ENCODE measurements at places on chromosomes 13 and 19. TPM values are rescaled to one million over a fixed set of nuclear protein-coding genes. Genes with fewer than 3 reads are reported as not detected.

GRCh38 chr19:12800923-12801465 is 606 bp downstream of the PRDX2 start:
- peaks cover 12% of the 10 kb centered on the region for H3K36me3 ChIP-seq
- DNase-seq = peak; percentile 49
- H3K4me1 ChIP-seq = peaks cover 26% of the 10 kb centered on the region

DNA sequence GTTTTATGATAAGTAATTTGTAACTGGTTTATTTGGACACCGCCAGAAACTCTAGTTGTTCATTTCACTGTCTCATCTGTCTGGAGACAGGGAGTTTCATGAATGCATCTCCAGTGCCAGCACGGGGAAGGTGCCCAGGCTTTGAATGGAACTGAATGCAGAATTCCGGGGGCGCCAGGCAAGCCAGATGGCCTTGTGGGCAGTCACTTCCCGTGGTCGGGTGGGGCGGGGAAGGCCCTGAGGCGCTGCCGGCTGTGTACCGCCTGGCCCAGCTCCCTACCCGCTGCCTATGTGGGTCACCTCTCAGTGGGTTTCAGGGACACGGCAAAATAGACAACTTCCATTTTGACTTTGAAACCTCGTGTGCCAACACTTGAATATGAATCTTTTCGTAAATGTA is 28.8 kb upstream of the MCF2L start:
- H3K36me3 ChIP-seq = no peaks in the 10 kb centered on the region
- peaks cover 17% of the 10 kb centered on the region for H3K27me3 ChIP-seq
- H3K4me3 ChIP-seq = no peak overlapping the region
- H3K4me1 ChIP-seq = peaks cover 6% of the 10 kb centered on the region

GRCh38 chr19:18769989-18770528 is 21.0 kb downstream of the COMP start:
- no peaks in the 10 kb centered on the region for H3K4me1 ChIP-seq
- no peak for DNase-seq
- no peak overlapping the region for H3K27ac ChIP-seq
- H3K36me3 ChIP-seq = no peaks in the 10 kb centered on the region
- H3K27me3 ChIP-seq = no peaks in the 10 kb centered on the region

DNA sequence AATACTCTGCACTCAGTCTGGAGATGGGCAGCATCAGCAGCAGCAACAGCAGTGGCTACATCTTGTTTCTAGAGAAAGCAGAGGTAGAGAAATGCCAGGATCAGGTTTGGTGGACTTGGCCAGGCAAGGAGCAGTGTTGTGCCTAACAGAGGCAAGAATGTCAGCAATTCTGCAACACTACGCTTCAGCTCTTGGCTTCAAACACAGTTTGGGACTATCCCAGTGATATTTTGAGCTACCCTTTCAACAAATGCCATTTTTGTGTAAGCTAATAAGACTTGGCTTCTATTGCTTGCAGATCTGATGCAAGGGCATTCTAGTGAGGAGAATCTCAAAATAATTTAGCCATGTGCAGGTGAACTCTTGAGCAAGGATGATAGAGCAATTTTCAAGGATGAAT is 271.3 kb downstream of the PCDH20 start:
- H3K4me3 ChIP-seq = no peak overlapping the region
- DNase-seq = no peak
- no peaks in the 10 kb centered on the region for H3K27me3 ChIP-seq

- no peak for DNase-seq
- H3K27me3 ChIP-seq = no peaks in the 10 kb centered on the region
- peak overlapping the region; percentile 87 for H3K27ac ChIP-seq
- peak overlapping the region; percentile 86 for H3K4me3 ChIP-seq
- H3K4me1 ChIP-seq = peaks cover 14% of the 10 kb centered on the region
Measured at GRCh38 chr19:17419154-17419620, 660 bp upstream of the MVB12A start.

DNA sequence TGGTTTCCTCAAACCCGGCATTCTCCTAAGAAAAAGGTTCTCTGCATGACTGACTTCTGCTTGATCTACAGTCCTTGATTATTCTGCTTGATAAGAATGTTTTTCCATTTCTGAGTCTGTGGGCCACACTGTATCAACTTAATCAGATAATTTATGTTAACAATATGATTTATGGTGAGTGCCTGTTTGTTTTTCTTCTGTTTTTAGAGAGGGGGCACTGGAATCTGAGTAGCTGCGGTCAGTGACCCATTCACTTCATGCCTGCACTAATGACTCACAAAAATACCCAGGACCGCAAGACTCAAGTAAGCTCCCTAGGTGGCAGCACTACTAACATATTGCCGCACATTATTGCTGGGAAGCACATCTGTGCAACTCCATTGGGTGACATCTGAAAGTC is 542.3 kb upstream of the ATXN8OS start:
- H3K27ac ChIP-seq = no peak overlapping the region
- peak; percentile 10 for DNase-seq
- no peaks in the 10 kb centered on the region for H3K27me3 ChIP-seq

- H3K36me3 ChIP-seq = no peaks in the 10 kb centered on the region
- H3K4me1 ChIP-seq = no peaks in the 10 kb centered on the region
- no peaks in the 10 kb centered on the region for H3K27me3 ChIP-seq
- H3K4me3 ChIP-seq = no peak overlapping the region
- no peak overlapping the region for H3K27ac ChIP-seq
Measured at GRCh38 chr13:34358811-34359513, 541.0 kb downstream of the RFC3 start.

DNA sequence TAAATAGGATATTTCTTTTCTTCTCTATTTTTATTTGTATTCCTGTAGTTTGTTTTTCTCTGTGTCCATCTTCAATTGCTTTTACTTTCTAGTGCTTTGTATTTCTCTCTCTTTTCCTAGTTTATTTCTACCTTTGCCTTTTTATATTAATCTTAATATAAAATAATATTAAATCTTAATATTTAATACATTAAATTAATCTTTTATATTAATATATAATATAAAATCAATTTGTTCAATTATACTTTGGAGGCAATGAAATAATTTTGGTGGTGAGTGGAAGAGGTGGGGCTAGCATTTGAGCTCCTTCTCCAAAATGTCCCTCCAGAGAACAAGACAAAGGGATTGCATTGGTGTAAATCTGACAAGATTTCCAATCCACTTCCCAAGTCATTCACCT is 6.3 kb upstream of the CPB2 start:
- no peak overlapping the region for H3K4me3 ChIP-seq
- H3K27ac ChIP-seq = no peak overlapping the region
- H3K36me3 ChIP-seq = no peaks in the 10 kb centered on the region
- H3K27me3 ChIP-seq = peaks cover 15% of the 10 kb centered on the region
- DNase-seq = no peak
- H3K4me1 ChIP-seq = peaks cover 6% of the 10 kb centered on the region

GRCh38 chr19:1626417-1627010 is 21.3 kb upstream of the UQCR11 start:
- no peak overlapping the region for H3K27ac ChIP-seq
- peaks cover 8% of the 10 kb centered on the region for H3K36me3 ChIP-seq
- no peaks in the 10 kb centered on the region for H3K27me3 ChIP-seq
- H3K4me1 ChIP-seq = no peaks in the 10 kb centered on the region

DNA sequence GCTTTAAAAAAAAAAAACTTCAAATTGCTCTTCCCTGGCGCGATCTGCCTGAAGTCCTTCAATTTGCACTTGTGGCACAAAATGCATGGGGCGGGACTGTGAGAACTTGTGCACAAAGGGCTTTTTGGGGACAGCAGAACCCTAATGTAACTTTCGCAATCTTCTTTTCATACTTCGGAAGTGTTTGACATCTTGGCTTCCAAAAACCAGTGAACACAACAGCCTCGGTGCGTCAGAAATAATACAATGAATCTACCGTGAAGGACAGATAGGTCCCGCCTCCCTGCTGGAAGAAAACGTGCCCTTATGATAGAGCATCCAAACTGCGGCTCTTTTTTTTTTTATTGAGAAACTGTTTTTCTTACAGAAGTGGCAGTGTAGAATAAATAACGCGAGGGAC is 36.6 kb downstream of the KLF2 start:
- no peak overlapping the region for H3K4me3 ChIP-seq
- no peak overlapping the region for H3K27ac ChIP-seq
- DNase-seq = no peak
- H3K4me1 ChIP-seq = peaks cover 85% of the 10 kb centered on the region
- peaks cover 29% of the 10 kb centered on the region for H3K36me3 ChIP-seq

GRCh38 chr19:2089001-2089711 is 7.0 kb downstream of the MOB3A start:
- H3K27me3 ChIP-seq = no peaks in the 10 kb centered on the region
- H3K27ac ChIP-seq = peak overlapping the region; percentile 93
- no peak overlapping the region for H3K4me3 ChIP-seq
- H3K4me1 ChIP-seq = peaks cover 66% of the 10 kb centered on the region
- H3K36me3 ChIP-seq = peaks cover 31% of the 10 kb centered on the region

DNA sequence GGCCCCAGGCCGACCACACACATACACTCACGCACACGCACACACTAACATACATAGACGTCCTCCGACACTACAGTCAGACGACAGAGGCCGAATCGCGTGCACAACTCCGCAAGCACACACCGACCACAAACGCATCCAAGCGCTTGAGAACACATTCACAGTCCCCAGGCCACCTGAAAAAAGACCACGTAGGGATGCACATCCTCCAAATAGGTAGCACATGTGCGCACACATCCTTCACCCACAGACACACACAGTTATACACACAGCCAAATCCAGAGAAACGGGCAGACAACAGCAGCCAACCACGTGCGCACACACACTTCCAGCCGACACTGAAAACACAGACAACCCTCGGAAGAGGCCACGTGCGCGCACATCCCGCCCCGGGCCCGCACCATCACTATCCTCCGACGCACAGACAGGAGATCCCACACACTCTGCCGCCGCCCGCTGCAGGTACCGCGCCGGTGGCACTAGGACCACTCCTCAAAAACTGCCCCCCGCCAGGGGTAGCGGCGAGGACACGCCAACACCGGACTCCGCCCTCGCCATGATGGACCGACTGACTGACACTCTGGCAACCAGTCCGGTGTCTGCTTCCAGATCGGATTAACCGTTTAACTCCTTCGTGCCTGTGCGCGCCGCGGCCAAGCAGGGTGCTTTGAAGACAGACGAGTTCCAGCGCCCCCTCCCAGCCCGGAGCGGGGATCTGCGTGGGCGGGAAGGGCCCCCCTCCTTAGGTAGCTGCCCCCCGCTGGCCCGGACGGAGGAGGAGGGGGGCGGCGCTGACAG is 493 bp upstream of the PDE4A start:
- peak overlapping the region; percentile 71 for H3K4me3 ChIP-seq
- peak overlapping the region; percentile 47 for H3K27ac ChIP-seq
- H3K27me3 ChIP-seq = peaks cover 49% of the 10 kb centered on the region
- H3K36me3 ChIP-seq = peaks cover 3% of the 10 kb centered on the region
- H3K4me1 ChIP-seq = peaks cover 59% of the 10 kb centered on the region
- peak; percentile 71 for DNase-seq

DNA sequence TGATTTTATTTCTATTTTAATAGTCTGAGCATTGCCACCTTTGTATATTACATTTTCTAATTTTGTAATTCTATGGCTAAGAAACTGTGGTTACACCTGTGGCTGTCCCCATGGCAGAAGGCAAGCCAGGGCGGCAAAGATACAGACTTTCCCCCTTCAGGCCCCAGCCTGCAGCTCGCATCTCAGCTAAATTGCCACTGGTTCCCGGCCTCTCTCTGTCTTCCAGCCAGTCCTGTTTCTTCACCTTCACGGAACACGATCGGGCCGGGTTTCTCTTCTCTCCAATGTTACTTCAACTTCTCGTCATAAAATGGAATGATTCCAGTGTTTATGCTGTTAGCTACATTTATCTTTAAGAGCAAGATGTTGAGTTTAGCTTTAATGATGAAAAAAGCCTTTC is 124.5 kb upstream of the ZNF507 start:
- H3K4me1 ChIP-seq = peaks cover 9% of the 10 kb centered on the region
- no peaks in the 10 kb centered on the region for H3K36me3 ChIP-seq
- DNase-seq = no peak
- H3K27ac ChIP-seq = no peak overlapping the region
- peaks cover 29% of the 10 kb centered on the region for H3K27me3 ChIP-seq
- no peak overlapping the region for H3K4me3 ChIP-seq

DNA sequence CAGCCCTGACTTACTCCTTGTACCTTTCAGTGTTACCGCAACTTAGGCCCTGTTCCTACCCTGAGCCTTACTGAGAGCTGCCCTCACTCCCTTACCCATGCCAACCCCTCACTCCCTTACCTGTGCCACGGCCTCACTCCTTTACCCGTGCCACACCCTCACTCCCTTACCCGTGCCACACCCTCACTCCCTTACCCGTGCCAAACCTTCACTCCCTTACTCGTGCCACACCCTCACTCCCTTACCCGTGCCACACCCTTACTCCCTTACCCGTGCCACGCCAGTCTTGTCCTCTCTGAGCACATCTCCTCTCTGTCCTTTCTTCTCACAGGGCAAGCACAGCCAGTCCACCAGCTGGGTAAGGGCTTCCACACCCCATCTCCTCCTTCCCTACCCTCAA is 20.3 kb downstream of the AXL start:
- H3K27me3 ChIP-seq = no peaks in the 10 kb centered on the region
- no peaks in the 10 kb centered on the region for H3K4me1 ChIP-seq
- no peak overlapping the region for H3K27ac ChIP-seq
- H3K36me3 ChIP-seq = no peaks in the 10 kb centered on the region

GRCh38 chr19:45500918-45501729 is 2.9 kb downstream of the PPM1N start:
- no peak overlapping the region for H3K27ac ChIP-seq
- no peaks in the 10 kb centered on the region for H3K36me3 ChIP-seq
- H3K27me3 ChIP-seq = peaks cover 4% of the 10 kb centered on the region
- H3K4me1 ChIP-seq = peaks cover 32% of the 10 kb centered on the region
- DNase-seq = no peak

GRCh38 chr13:34216256-34216655 is 398.3 kb downstream of the RFC3 start:
- H3K27ac ChIP-seq = no peak overlapping the region
- H3K4me1 ChIP-seq = no peaks in the 10 kb centered on the region
- no peaks in the 10 kb centered on the region for H3K27me3 ChIP-seq
- no peaks in the 10 kb centered on the region for H3K36me3 ChIP-seq
- H3K4me3 ChIP-seq = no peak overlapping the region

- H3K4me3 ChIP-seq = no peak overlapping the region
- H3K27me3 ChIP-seq = no peaks in the 10 kb centered on the region
- H3K4me1 ChIP-seq = peaks cover 6% of the 10 kb centered on the region
- no peak overlapping the region for H3K27ac ChIP-seq
- peak; percentile 69 for DNase-seq
Measured at GRCh38 chr13:32267836-32268439, 47.2 kb downstream of the ZAR1L start.

GRCh38 chr19:14369399-14370168 is 11.7 kb upstream of the ADGRE5 start:
- DNase-seq = peak; percentile 97
- no peaks in the 10 kb centered on the region for H3K27me3 ChIP-seq
- H3K4me1 ChIP-seq = peaks cover 65% of the 10 kb centered on the region
- peak overlapping the region; percentile 76 for H3K4me3 ChIP-seq
- H3K36me3 ChIP-seq = peaks cover 2% of the 10 kb centered on the region

GRCh38 chr19:1248786-1249297 is 459 bp downstream of the MIDN start:
- no peaks in the 10 kb centered on the region for H3K27me3 ChIP-seq
- peaks cover 11% of the 10 kb centered on the region for H3K4me1 ChIP-seq
- peak overlapping the region; percentile 74 for H3K4me3 ChIP-seq
- peak; percentile 85 for DNase-seq
- peak overlapping the region; percentile 84 for H3K27ac ChIP-seq

- no peaks in the 10 kb centered on the region for H3K36me3 ChIP-seq
- no peak overlapping the region for H3K4me3 ChIP-seq
- no peak for DNase-seq
- no peak overlapping the region for H3K27ac ChIP-seq
- peaks cover 22% of the 10 kb centered on the region for H3K27me3 ChIP-seq
Measured at GRCh38 chr13:27193496-27193895, 21.9 kb upstream of the USP12 start.

The TTYH1 gene
- total RNA-seq = not detected

The ZIC5 gene
- total RNA-seq = not detected

The NANOS3 gene
- 2.7 TPM for total RNA-seq

The EXOC3L2 gene
- total RNA-seq = not detected

The TEKTIP1 gene
- 1.1 TPM for total RNA-seq

The FBL gene
- total RNA-seq = 589 TPM

The PSG7 gene
- not detected for total RNA-seq

The ZNF541 gene
- 0.07 TPM for total RNA-seq

The FBXO27 gene
- total RNA-seq = 2.4 TPM

The TGFB1 gene
- 110 TPM for total RNA-seq

The SYNGR4 gene
- 0.21 TPM for total RNA-seq
